Kidney epithelial cell (primary cell): ENCODE measurements at places on chromosomes 2 and 18. TPM values are rescaled to one million over a fixed set of nuclear protein-coding genes. Genes with fewer than 3 reads are reported as not detected.

Gene SERPINB4
- total RNA-seq: not detected in 2 replicates

Gene ASNSD1
- 34.6 and 39.9 TPM in 2 replicates for total RNA-seq

Gene SNTG2
- 0.38 and 0.68 TPM in 2 replicates for total RNA-seq

Gene MRPL30
- total RNA-seq: 30.8 and 34.6 TPM in 2 replicates

Gene QPCT
- 35.4 and 43.2 TPM in 2 replicates for total RNA-seq

Gene LRP1B
- total RNA-seq: 0.34 and 0.38 TPM in 2 replicates

Gene FAP
- total RNA-seq: 2.8 and 3.6 TPM in 2 replicates

Gene ANKRD30BL
- total RNA-seq: 0.14 TPM in 1 of 2 replicates, not detected in the other

Gene CPLX4
- not detected in 2 replicates for total RNA-seq

Gene PSMD1
- total RNA-seq: 73.1 and 77.2 TPM in 2 replicates

Gene TUBA3E
- total RNA-seq: not detected in 2 replicates

Gene INPP5D
- 2.7 and 3.7 TPM in 2 replicates for total RNA-seq

Gene RESP18
- not detected in 2 replicates for total RNA-seq
